CD4-positive, CD25-positive, alpha-beta regulatory T cell (primary cell): ENCODE measurements at places on chromosomes 5 and 9.

DNA sequence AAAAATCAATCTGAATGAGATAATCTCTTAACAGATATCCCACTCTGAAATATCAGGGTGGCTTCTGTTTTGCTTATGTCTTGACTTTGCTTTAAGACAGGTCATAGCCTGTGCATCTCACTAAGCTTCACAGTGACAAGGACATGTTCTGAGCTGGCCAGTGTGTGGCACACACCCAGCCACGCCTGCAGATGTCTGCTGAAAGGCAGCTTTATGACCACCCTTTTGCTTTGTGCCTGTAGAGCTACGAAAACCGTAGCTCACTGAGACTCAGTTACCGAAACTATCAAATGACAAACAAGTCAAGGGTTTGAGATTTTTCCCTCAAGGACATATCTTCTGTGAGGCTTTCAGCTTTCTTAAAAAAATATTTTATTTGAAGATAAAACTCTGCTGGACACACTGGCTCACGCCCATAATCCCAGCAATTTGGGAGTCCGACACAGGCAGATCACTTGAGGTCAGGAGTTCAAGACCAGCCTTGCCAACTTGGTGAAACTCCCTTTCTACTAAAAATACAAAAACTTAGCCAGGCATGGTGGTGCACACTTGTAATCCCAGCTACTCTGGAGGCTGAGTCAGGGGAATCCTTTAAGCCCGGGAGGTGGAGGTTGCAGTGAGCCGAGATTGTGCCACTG, 233.2 kb downstream of the SPATA31A1 start:
- no peak for DNase-seq

DNA sequence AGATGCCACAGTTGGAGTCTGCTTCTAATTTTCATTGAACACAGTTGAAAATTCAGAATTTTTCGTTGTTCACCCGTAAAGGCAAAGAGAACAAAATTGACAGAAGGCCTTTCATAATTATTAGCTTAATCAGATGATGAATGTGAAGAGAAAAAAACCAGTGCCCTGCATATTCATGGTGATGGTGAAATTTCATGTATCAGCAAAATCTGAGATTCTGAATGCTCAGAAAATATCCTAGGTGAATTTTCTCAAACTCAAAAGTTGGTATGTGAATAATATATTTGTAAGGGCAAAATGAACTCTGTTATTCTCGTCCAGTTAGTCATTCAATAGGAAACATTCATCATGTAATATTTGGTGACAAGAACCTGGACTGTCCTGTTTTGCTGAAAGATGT, 135.9 kb upstream of the DHFR start:
- no peak for DNase-seq

- peak; percentile 27 for DNase-seq
Observed at GRCh38 chr9:108889649-108890067, 27.6 kb downstream of the ACTL7A start.

- DNase-seq = no peak
Observed at GRCh38 chr9:137853392-137853995, 24.1 kb upstream of the CACNA1B start.

- DNase-seq = no peak
Observed at GRCh38 chr9:331197-331596, 116.5 kb downstream of the DOCK8 start.

DNA sequence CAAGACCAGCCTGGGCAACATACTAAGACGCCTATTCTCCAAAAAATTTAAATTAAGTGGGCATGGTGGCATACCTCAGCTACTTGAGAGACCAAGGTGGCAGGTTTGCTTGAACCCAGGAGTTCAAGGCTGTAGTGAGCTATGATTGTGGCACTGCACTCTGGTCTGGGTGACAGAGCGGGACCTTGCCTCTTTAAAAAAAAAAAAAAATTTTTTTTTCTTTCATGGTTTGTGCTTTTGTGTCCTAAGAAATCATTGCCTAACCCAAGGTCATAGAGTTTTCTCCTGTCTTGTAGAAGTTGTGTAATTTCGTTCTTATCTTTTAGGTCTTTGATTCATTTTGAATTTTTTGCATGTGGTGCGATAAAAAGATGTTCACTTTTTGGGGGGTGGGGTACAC, 12.3 kb downstream of the GPBP1 start:
- DNase-seq = no peak

DNA sequence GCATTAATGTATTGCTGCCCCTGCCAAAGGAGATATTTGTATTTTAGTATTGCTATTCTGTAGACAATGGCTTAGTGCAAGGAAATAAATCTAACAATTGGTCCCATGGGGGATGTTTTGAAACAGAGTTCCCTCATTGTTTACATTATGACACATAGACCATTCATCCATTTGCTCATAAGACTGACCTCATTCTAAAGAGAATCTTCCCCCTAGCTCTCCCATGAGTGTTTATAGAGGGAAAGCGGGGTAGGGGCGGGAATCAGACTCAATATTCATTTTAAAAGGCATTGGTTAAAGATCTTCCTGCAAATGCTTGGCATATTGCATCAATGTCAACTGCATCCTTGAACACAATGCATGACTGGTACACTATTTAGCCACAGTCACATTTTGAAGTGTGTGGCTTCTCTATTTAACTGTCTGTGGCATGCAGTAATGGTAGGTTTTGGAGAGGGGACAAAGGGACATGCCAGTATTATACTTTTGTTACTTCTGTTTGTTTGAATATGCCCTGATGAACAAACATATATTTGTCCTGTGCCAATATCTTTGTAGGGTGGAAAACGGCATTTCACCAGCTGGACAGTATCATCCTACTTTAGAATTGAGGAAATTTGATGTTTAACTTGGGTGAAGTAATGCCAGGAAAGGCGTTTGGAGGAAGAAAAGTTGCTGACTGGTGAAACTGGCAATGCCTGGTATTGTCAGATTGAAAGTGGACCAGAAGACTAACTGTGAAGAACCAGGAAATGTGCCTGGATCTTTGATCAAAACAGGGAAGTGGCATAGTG, 84.1 kb upstream of the MEGF10 start:
- no peak for DNase-seq

- DNase-seq = no peak
Observed at GRCh38 chr9:135908093-135908753, 877 bp upstream of the CAMSAP1 start.
